Hindlimb muscle (tissue), 1 donor: ENCODE measurements at places on chromosomes 7 and 10. TPM values are rescaled to one million over a fixed set of nuclear protein-coding genes. Genes with fewer than 3 reads are reported as not detected.

Gene NME8
- polyA plus RNA-seq, result not detected

DNA sequence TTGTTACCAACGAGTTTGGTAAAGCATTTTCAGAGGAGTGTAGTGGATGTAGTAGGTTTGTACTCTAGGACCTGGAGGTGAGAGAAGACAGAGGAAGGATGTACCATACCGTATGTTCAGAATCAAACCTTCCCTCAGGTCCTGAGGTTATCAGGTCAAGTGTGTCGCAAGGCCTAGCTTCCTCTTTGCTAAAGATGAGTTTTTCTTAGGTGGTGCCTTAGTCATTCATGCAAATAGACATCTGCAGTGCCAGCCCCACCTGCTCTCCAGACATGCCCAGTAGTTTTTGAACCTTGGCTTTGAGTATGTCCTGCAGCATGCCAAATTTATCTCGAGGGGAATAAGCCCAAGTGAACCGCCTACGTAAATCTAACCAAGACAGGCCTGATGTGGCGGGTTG is 71.3 kb downstream of the HDAC9 start:
- DNase-seq, result no peak

GRCh38 chr10:44956226-44956625 is 3.4 kb upstream of the RASSF4 start:
- no peak for DNase-seq

Gene OR2A1
- 0.19 TPM for polyA plus RNA-seq

GRCh38 chr10:92972066-92972870 is 88.3 kb upstream of the CYP26C1 start:
- DNase-seq, result no peak
